Skeletal muscle tissue (tissue), 5 donors: ENCODE measurements at places on chromosomes 13 and 19. TPM values are rescaled to one million over a fixed set of nuclear protein-coding genes. Genes with fewer than 3 reads are reported as not detected.

AXL gene
- 35.0 TPM for total RNA-seq

NKG7 gene
- total RNA-seq: not detected

OR7D2 gene
- not detected for total RNA-seq

TRPC4 gene
- total RNA-seq: 1.6 TPM

PLIN5 gene
- total RNA-seq: 2.1 TPM

OLFM2 gene
- total RNA-seq: 18.8 TPM

GSX1 gene
- total RNA-seq: not detected

WDR87 gene
- not detected for total RNA-seq

SMAD9 gene
- 11.5 TPM for total RNA-seq

ZNF486 gene
- 8.4 TPM for total RNA-seq

ZNF878 gene
- 0.52 TPM for total RNA-seq

PCDH17 gene
- 5.2 TPM for total RNA-seq

CAPN12 gene
- total RNA-seq: 0.52 TPM

MISP3 gene
- total RNA-seq: not detected

RGS9BP gene
- 0.52 TPM for total RNA-seq

NLRP4 gene
- not detected for total RNA-seq

GPC6 gene
- 7.8 TPM for total RNA-seq
